ENCODE measurements at places on chromosomes 12 and 14.

DNA sequence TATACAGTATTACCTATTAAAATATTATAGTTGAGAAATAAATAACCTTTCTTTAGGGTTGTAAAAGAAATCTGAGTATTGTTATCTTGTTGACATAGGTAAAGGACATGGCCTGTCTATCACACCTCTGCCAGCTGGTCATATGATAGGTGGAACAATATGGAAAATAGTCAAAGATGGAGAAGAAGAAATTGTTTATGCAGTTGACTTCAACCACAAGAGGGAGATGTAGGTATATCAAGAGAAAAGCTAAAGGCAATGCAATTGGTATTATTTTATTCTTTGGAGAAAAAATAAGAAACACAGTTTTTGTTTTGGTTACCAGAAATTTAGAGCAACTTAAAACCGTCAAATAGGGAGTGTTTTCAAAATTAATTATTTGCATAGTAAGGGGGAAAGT lies 13.5 kb downstream of the CPSF2 start:
- peak; percentile 18 for DNase-seq

GRCh38 chr12:120119271-120119973 lies 2.9 kb upstream of the RAB35 start:
- no peak for DNase-seq

- peak; percentile 11 for DNase-seq
These were observed 256.8 kb upstream of the GARIN6 start for GRCh38 chr12:99390707-99391106.

GRCh38 chr12:92175961-92176360 lies 30.3 kb upstream of the BTG1 start:
- DNase-seq = no peak

- no peak for DNase-seq
These were observed 42.3 kb downstream of the FAR2 start for GRCh38 chr12:29191267-29191850.

- DNase-seq = no peak
These were observed 5.4 kb downstream of the DDN start for GRCh38 chr12:48993787-48994186.

DNA sequence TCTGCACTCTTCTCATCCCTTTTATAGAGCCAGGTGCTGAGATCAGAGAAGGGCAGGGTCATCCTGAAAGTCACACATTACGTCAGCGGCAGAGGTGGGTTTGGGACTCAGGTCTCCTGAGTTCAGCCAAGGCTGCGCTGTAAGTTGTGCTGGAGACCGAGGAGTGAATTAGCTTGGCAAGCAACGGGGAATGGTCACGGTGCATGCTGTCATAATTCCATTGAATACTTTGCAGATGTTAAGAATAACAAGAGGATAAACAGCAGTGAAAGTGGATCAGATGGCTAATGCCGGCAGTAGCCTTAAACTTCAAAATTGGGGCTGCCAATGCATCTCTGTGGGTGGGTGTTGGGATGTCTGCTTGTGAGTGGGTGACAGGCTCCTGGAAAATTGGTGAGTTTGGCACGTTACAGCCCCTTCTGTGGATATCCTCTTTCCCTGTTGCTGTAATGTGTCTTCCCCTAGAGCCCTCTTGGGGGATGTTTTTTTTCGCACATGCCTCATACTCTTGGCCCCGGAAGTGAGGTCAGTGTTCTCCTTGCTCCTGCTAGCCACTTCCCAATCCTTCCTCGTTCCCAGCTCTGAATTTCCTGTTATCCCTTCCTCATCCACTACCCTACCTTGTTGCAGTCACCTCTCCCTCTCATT lies 287.1 kb upstream of the SRRM4 start:
- no peak for DNase-seq

DNA sequence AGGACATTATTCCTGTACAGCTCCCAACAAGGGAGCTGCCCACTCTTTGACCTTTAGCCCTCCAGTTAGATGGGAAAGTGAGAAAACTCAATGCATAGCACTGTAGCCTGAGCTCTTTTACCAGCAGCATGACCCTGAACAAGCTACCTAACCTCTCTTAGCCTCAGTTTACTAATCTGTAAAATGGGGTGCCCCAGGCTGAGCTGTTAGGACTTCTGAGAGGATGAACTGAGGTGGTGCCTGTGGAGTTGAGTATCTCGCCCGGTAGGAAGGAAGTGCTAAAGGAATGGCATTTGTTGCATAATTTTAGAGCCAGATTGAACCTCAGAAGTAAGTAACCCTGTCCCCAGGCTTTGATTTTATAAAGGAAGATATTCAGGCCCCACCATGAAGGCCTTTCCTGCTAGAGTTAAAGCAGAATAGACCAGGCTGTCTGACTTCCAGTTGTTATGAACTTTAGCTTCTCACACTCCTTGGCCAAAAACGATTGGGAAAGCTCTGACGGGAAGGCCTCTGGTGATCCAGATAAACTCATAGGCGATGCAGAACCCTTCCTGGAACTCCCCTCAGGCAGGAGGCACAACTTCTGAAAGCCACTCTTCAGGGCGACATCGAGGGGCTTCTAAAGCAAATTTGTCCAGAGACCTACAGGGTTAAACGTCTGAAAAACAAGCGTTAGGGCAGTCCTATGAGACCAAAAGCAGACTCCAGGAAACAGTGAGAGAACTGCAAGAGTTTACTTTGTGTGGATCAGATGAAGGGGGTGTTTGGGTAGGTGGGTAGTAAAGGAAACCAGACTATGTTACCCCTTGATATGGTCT lies 2.5 kb upstream of the SERPINA10 start:
- no peak for DNase-seq

DNA sequence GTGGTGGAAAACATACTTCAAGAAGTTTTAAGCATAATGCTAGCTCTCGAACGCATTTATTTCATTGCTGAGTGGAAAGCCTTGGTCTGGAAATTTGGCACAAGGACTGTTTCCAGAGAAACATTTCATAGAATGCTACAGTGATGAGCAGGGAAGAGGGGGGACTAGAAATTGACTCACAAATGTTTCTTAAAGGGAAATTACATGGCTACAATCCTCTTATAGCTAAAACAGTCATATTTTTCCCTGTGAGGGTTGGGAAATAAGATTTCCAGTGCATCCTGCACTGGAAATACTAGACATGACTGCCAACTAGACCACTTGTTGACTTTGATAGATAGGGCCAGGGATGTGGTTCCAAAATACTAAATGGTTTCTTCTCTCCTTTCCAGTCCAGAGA lies 197.3 kb upstream of the RGS6 start:
- no peak for DNase-seq

- no peak for DNase-seq
These were observed 102.8 kb downstream of the RPAP3 start for GRCh38 chr12:47602949-47603558.

DNA sequence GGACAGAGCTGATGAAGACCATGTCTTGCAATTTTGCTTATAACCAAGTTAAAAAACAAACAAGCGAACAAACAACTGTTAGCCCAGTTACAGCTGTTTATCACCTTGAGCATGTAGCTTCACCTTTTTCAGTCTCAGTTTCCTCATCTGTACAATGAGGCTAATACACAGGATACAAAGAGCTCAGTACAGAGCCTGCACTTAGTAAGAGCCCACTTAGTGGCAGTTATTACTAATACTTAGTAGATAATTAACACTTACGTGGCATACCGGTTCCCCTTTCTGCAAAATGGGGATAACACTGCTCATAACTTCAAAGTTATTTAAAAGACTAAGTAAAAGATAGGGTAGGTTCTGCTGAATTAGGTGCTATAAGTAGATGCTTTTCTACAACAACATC lies 228.0 kb downstream of the MON2 start:
- no peak for DNase-seq

GRCh38 chr12:19044891-19045290 lies 84.6 kb upstream of the PLEKHA5 start:
- no peak for DNase-seq

- no peak for DNase-seq
These were observed 69.3 kb downstream of the PRMT8 start for GRCh38 chr12:3560295-3560620.

DNA sequence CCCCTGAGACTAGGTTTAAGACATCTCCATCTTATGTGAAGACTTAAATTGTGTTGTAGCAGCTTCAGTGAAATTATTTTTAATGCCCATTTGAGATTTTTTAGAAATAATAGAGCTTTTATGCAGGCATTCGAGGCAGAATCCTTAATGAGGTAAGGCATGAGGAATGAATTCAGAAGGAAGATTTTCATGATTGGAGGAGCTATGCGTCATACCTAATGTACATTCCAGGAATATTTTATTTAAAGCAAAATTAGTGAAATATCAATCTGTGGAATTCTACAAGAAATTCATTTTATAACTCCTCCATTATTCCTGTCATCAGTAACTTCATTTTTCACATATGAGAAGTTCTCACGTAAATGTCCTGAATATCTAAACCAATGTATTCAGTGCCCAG lies 36.0 kb upstream of the GARIN6 start:
- DNase-seq = no peak

GRCh38 chr12:52630599-52631200 lies 12.3 kb upstream of the KRT73 start:
- no peak for DNase-seq

DNA sequence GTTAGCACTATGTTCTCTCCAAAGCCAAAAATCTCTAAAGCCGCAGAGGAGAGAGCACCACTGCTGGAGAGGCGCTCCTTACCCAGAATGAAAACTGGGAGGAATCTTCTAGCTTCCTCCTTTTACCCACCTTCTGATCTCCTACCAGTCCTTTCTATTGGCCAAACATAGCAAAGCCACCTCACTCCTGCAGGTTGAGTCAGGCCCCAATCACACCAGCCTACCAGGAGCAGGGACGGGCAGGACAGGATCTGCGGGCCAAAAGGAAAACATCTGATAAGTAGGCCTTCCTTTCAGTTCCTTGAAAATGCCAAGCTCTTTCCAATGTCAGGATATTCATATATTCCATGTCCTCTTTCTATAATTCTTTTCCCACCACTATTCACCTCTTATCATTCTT lies 197.7 kb upstream of the CNOT2 start:
- no peak for DNase-seq

DNA sequence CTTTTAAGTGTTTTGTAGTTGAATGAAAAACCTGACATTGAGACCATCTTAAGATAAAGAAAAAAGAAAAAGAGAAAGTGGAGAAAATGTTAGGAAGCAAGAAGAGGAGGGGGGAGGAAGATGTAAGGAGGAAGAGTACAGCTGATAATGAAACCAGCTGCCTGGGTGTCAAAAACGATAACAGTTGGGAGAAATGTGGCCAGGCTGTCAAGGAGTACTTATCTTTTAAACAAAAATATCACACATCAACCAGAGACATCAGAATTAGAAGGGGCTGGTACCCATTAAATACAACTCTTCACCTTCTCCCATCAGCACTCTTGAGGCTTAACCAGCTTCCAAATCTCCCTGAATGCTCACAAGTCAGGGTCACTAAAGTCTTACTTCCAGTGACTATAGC lies 4.5 kb downstream of the SLC11A2 start:
- DNase-seq = no peak

DNA sequence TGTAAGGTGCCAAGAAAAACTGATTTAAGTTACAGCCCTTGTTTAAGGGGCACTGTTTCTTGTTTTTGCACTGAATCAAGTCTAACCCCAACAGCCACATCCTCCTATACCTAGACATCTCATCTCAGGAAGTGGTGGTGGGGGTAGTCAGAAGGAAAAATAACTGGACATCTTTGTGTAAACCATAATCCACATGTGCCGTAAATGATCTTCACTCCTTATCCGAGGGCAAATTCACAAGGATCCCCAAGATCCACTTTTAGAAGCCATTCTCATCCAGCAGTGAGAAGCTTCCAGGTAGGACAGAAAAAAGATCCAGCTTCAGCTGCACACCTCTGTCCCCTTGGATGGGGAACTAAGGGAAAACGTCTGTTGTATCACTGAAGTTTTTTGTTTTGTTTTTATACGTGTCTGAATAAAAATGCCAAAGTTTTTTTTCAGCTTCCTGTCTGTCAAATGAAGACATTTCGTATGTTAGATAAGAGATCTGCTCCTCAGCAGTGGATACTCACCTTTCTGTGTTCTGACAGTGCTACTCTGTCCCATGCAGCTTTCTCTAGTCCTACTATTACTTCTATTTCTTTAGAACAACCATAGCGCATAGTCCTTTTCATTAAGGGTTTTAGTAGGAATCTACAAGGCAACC lies 1.2 kb upstream of the PA2G4 start:
- DNase-seq = no peak

- no peak for DNase-seq
These were observed 1.2 kb upstream of the C14orf180 start for GRCh38 chr14:104578321-104578720.

- no peak for DNase-seq
These were observed 208.8 kb downstream of the VRK1 start for GRCh38 chr14:97005934-97006333.

DNA sequence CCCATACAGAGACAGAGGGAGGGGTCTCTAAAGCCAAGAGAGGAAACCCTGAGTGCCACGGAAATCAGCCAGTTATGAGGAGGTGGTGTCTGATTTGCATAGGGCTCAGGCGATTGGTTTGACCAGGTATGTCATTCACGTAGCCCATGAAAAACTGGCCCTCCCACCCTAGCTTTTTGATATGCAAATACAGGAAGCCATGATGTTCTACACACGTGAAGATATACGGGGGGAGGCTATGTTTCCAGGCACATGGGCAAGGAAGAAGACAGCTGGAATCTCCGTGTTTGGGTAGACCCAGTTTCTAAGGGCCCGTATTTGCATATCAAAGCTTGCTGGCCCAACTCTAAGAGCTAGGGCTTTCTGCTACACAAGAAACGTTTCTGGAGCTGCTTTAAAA lies 717.8 kb upstream of the SEL1L start:
- DNase-seq = no peak

DNA sequence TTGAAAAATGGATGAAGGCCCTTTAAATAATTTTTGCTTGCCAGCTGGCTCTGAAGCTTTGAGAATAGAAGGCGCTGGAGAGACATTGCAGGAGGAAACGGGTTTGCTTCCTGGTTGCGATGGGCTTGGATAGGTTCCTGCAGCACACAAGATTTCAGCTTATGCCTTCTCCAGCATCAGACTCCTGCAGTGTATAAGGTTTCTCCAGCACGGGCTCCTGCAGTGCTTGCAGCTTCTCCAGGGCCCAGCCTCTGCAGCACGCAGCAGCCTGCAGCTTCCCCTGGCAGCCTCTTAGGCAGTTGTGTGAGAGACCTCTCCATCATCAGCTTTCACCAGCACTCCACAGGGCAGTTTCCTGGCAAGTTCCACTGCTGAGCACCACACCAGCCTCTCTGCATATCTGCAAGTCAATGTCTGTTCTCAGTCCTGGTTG lies 78.7 kb upstream of the ZDHHC17 start:
- no peak for DNase-seq
